Activated CD8-positive, alpha-beta memory T cell treated with anti-CD3 and anti-CD28 coated beads, Interleukin-2, amount 50 U/mL, for 48 hours (primary cell): ENCODE measurements at places on chromosomes 13 and 19.

- no peak for DNase-seq
Observed at GRCh38 chr13:37148501-37148900, 43.0 kb upstream of the CSNK1A1L start.

DNA sequence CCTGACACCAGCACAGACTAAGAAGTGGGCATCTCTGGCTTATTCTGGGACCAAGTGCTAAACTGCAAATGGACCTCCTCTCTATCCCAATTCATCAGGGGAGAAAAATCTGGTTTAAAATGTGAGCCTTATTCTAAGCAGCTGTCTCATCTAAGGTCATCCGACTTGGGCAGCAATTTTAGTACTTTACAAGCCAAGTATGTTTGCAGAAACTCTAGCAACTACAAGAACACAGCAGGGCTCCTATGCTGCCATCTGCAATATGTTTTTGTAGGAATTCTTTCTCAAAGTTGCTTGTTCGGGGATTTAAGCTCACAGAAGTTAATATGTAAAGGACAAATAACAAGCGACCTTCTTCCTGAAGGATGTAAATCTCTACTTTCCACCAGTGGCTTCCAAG, 113.1 kb downstream of the FOXO1 start:
- DNase-seq = no peak

- DNase-seq = no peak
Observed at GRCh38 chr13:113636266-113636963, 21.6 kb downstream of the ATP4B start.

DNA sequence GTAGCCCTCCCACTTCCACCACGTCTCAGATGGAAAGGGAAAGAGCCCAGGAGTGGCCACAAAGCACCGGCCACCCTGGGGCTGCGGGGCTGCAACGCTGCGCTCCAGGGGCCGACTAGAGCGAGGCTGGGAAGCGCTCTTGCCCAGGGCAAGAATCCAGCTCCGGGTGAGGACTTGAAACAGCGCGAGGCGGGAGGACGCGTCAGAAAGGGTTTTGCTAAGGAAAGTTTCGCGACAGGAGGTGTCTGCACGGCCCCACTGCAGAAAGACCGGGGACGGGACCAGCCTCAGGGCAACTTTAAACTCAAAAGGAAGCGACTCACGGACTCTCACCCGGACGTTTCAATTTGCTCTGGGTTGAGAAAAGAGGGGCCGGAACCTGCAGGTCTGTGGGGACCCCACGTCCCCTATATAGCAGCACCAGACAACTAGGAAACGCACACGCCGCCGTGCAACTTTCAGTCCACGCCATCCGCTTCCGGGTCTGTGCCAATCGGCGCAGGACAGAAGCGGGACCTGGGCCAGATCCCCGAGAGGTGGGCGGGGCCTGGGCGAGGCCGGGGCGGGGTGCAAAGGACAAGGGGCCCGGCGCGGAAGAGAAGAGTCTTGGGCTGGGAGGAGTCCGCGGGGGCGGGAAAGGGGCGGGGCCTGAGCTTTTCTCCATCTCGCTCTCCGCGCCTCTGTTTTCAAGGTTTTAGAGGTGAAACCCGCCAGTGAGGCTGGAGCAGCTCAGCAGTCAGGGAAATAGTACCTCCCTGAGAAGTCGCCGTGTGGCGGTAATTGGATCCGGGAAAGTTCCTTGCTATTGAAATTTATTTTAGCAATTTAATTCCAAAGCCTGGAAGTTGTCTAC, at the start of gene ZNF816:
Gene ZNF816 (minus strand): TSS at position 488 of the 853 bp plus-strand sequence. CDS start 6,792 bp downstream, outside the sequence.
- peak; percentile 98 for DNase-seq

DNA sequence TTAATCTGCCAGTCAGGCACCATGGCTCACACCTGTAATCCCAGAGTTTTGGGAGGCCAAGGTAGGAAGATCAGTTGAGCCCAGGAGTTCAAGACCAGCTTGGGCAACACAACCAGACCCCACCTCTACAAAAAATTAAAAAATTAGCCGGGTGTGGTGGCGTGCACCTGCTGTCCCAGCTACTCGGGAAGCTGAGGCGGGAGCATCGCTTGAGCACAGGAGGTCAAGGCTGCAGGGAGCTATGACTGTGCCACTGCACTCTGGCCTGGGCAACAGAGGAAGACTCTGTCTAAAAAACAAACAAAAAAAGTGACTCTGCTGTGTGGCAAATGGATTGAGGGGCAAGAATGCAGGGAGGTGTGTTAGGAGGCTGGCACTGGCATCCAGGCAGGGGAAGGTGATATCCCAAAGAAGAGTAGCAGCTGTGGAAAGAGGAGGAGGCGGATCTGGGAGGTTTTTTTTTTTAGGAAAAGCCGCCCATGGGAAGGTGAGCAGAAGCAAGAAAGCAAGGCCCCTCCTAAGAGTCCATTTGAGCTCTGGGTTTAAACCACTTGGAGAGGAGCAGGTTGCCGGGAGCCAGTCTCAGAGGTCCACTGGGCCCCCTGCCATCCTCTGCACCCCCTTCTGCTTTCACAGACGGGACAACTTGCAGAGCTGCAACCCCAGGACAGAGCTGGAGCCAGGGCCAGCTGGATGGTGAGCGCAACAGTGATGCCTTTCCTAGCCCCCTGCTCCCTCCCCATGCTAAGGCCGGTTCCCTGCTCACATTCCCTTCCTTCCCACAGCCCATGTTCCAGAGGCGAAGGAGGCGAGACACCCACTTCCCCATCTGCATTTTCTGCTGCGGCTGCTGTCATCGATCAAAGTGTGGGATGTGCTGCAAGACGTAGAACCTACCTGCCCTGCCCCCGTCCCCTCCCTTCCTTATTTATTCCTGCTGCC, 2.1 kb downstream of the HAMP start:
- no peak for DNase-seq

- DNase-seq = peak; percentile 92
Observed at GRCh38 chr13:79451500-79451962, 29.4 kb upstream of the NDFIP2 start.

- DNase-seq = no peak
Observed at GRCh38 chr19:1756705-1757465, 3.6 kb downstream of the ONECUT3 start.

- peak; percentile 86 for DNase-seq
Observed at GRCh38 chr19:13784731-13785452, 10.4 kb upstream of the ZSWIM4 start.

- DNase-seq = no peak
Observed at GRCh38 chr13:96165840-96166239, 75.9 kb downstream of the HS6ST3 start.

GRCh38 chr13:65725006-65725405, 1505.1 kb downstream of the PCDH9 start:
- DNase-seq = no peak

- no peak for DNase-seq
Observed at GRCh38 chr13:100600461-100600860, 11.9 kb upstream of the GGACT start.

DNA sequence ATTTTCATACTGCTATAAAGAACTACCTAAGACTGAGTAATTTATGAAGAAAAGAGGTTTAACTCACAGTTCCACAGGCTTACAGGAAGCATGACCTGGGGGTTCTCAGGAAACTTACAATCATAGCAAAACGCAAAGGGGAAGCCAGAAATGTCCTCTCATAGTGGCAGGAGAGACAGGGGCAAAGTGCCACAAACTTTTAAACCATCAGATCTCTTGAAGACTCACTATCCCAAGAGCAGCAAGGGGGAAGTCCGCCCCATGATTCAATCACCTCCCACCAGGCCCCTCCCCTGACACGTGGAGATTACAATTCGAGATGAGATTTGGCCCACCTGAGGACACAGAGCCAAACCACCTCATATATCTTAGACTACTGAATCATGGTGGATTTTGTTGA, 198.7 kb downstream of the KCTD12 start:
- no peak for DNase-seq

DNA sequence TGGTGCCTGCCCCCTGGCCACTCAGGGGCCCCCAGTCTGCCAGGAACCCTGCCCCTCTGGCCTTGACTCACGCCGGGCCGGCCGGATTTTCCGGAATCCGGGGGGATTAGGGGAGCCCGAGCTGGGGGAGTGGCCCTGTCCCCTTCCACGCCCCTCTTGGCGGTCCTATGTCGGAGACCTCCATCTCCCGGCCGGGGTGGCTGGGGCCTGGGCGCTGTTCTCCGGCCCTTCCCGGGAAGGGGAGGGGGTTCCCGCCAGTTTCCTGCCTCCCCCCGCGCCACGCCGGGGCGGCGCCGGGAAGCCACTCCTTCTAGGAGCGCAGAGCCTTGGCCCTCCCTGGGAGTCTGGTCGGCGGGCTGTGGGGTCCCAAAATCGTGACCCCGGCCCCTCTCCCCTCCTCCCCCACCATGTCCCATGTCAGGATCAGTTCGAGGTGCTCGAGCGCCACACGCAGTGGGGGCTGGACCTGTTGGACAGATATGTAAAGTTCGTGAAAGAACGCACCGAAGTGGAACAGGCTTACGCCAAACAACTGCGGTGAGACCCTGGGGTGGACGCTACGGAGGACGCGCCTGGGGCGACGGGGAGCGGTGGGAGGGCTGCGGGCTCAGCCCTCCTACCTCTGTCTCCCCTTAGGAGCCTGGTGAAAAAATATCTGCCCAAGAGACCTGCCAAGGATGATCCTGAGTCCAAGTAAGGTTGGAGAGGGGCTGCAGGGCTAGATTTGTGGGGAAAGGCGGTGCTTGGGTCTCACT, 1.3 kb downstream of the TRIP10 start:
- DNase-seq = peak; percentile 66

DNA sequence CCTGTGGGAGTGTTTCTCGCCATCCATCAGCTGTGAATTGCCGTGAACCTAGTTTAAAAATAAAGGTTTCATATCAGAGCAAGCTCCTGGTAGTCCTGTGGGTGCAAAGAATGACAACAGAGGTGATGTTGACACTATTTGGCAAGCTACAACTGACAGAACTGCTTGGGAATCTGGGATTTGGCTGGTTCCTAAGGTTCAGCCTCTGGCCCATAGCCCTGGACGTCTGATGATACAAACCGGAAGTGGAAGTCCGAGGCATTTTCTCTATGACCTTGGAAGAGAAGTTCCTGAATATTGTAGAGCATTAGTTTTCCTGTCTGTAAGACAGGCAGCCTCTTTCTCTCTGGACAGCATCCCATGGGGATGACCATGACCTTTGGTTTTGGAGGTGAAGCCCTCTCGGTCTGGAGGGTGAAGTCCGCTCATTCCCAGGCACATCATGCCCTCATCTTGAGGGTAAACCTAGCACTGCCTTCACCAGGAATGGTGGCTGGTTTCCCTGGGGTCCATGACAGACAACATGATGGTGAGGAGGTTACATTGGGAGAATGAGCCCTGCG, 29.1 kb downstream of the GATAD2A start:
- DNase-seq = no peak

- DNase-seq = peak; percentile 84
Observed at GRCh38 chr19:6516018-6516658, 14.0 kb upstream of the TUBB4A start.

GRCh38 chr13:73922493-73923393, 211.5 kb downstream of the KLF12 start:
- DNase-seq = no peak

DNA sequence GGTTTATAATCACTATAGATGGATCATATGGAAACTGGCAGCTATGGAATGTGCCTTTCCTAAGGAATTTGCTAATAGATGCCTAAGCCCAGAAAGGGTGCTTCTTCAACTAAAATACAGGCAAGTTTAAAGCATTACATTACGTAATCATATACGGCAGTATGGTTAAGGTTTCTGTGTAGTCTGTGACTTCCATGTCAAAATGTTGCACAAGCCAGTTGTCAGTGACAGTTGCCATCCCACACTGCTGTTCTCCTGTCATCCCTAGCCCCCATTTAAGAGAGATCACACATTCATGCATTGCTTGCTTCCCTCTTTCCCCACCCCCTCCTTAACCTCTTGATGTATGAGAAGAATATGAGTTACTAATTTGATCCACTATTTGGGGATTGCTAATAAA, 47.3 kb downstream of the BRCA2 start:
- no peak for DNase-seq

DNA sequence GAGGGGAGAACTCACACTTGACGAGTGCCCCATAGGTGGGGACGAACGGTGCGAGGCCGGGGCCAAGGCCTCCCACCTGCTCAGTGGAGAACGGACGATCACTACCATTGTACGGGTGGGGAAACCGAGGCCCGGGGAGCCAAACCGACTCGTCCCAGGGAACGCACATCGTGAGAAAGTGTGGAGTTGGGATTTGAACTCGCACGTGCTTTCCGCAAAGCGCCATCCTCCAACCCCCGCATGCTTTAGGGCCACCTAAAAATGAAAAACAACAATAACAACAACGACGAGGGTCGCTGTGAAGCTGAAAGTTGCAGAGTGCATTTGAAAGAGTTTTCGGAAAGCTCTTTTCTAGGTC, 458 bp downstream of the ARHGEF1 start:
- no peak for DNase-seq

- no peak for DNase-seq
Observed at GRCh38 chr19:12596485-12596884, 14.1 kb downstream of the ZNF490 start.

- no peak for DNase-seq
Observed at GRCh38 chr13:59834801-59835200, 328.9 kb downstream of the DIAPH3 start.

DNA sequence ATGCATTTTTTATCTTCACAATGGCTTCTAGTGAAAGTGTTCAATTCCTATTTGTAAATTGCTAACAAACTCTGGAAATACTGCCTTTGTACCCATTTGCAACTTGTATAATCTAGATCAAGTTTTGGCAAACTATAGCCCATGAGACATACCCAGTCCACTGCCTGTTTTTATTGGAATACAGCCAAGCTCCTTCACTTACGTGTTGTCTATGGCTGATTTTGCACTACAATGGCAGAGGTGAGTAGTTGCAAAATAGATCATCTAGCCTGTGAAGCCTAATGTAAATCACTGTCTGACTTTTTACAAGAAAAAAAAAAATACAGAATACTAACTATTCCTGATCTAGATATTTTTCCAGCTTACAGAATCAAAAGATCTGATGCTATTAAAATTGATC, 37.1 kb downstream of the DZIP1 start:
- no peak for DNase-seq

DNA sequence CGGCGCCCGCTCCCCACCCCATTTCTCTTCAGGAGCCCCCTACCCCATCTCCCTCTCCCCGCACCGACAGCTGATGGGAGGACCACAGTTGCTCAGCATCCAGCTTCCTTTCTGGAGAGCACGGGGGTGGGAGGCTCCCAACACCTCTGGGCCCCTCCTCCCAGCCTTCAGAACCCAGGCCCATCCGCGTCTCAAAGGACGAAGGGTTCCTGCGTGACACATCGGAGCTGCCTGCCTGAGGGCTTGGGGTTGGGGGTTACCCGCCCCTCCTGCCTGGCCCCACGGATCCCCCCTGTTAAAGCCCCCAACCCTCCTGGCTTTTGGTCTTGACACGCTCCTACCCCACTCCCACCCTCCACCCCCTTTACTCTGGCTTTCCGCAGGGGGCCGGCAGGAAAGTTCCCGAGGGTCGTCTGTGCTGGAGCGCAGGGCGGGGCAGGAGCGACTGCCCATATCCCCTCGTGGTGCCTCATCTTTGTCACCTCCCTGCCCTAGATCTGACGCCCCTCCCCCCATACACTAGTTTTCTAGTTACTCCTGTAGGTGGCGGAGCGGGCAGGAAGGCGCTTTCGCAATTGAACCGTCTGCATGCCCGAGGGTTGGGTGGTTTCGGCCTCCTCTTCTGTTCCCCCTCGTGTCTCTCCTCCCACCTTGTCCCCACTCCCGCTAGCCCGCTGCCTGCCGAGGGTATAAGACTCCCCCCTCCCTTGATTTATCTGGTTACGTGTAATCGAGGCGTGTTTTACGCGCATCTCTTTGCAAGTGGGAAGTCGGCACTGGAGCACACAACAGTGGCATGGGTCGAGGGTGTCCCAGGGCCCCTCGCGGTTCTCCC, 924 bp downstream of the TRAPPC5 start:
- peak; percentile 88 for DNase-seq
